ENCODE measurements at places on chromosomes 5 and 9.

DNA sequence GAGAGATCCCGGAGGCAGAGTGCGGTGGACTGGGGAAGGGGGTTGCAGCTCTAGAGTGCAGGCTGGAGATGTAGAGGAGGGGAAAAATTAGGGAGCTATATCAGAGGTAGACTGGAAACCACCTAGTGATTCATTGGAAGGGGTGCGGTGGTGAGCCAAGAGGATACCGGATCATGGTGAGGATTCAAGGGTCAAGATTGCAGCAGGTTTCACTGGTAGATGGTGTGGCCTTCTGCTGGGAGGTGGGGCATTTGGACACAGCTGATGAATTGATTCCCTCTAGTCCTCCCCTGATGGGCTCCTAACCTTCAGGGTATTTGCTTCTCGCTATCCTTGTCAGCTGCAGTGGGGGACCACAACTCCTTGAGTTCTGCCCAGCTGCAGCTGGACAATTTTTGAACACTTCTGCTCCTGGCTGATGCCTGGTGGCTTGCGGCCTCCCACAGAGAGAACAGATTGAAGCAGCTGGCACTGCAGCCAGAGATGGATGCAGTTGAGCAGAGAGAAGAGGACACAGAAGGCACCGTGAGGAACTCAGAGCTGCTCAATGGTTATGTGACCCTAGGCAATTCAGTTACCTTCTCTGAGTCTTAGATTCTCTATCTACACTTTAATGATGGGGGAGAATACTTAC is 134.4 kb upstream of the ABCA1 start:
- no peak for DNase-seq

- no peak for DNase-seq
Measured at GRCh38 chr9:78325343-78325742, 28.4 kb downstream of the PSAT1 start.

DNA sequence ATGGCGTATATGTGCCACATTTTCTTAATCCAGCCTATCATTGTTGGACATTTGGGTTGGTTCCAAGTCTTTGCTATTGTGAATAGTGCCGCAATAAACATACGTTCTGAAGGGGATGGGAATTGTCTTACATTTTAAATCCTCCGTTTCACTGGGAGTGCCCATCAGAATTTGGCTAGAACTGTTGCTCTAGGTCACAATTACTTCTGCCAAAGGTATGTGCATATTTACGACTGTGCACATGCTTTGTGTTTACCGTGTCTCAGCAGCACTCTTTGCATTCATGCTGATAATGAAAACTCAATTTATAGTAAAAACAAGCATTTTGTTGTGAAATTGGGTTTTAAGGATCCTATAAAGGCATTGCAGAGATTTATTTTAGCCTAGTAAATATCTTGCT is 151.9 kb upstream of the ZNF618 start:
- DNase-seq = no peak

DNA sequence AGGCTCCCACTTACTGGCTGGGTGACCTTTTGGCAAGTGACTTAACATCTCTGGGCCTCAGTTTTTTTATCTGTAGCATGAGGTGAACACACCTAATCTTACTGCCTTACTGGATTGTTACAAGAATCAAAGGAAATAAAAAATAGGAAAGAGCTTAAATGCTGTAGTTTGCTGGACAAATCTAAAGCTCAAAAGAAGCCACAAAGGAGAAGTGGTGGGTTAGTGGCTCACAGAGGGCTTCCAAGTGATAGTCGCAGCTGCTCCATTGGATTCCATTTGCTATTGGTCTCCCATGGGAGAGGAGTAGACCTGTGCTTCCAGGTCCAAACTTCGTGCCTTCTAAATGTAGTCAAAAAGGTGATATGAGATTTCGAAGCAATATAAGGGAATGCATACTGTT is 123.6 kb downstream of the SEMA6A start:
- DNase-seq = no peak

- DNase-seq = no peak
Measured at GRCh38 chr5:113382731-113383130, 52.1 kb downstream of the TSSK1B start.

DNA sequence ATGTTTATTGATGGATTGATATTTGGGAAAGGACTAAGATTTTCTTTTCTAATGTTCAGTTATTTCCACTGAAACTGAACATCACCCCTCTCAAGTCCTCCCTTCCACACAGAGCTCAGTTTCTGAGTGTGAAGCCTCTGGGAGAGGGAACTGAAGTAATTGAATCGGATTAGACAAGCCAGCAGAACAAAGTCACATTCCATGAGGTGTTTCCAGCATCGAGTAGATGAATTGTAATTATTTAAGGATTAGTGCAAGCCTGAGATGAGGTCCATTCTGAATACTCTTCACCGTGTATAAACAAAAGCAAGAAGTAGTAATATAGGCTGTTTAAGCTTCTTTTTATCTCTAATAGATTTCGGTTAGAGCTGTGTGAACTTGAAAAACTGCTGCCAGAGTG is 2060.5 kb downstream of the MAT2B start:
- DNase-seq = no peak

GRCh38 chr5:108251350-108251749 is 130.5 kb downstream of the FBXL17 start:
- DNase-seq = no peak

GRCh38 chr9:113301548-113301947 is 1.6 kb downstream of the RNF183 start:
- no peak for DNase-seq

DNA sequence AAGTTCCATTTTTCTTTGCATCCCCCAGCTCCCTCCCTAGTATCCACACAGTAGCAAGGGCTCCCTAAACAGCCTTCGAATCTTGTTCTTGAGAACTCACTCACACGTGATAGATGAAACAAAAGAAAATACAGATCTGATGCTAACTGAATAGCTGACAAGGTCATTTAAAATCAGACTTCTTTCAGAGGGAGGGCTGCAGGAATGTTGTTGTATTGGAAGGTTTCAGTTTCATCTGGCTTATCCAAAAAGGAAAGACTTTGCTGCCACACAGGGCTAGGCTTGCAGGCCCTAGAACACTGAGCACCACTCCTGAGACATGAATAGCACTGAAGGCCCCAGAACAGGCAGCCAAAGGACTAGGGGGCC is 3.2 kb downstream of the CD180 start:
- no peak for DNase-seq

All from stimulated activated CD4-positive, alpha-beta T cell treated with anti-CD3 and anti-CD28 coated beads, TNF-alpha, amount 100 ng/mL, for 48 hours (primary cell).